DMS53 (cell line): ENCODE measurements at places on chromosomes 1 and 21.

GRCh38 chr1:53321776-53322602, 5.9 kb downstream of the LRP8 start:
- DNase-seq = no peak

- DNase-seq = peak; percentile 16
Measured at GRCh38 chr1:170027760-170028159, 46.7 kb downstream of the KIFAP3 start.

DNA sequence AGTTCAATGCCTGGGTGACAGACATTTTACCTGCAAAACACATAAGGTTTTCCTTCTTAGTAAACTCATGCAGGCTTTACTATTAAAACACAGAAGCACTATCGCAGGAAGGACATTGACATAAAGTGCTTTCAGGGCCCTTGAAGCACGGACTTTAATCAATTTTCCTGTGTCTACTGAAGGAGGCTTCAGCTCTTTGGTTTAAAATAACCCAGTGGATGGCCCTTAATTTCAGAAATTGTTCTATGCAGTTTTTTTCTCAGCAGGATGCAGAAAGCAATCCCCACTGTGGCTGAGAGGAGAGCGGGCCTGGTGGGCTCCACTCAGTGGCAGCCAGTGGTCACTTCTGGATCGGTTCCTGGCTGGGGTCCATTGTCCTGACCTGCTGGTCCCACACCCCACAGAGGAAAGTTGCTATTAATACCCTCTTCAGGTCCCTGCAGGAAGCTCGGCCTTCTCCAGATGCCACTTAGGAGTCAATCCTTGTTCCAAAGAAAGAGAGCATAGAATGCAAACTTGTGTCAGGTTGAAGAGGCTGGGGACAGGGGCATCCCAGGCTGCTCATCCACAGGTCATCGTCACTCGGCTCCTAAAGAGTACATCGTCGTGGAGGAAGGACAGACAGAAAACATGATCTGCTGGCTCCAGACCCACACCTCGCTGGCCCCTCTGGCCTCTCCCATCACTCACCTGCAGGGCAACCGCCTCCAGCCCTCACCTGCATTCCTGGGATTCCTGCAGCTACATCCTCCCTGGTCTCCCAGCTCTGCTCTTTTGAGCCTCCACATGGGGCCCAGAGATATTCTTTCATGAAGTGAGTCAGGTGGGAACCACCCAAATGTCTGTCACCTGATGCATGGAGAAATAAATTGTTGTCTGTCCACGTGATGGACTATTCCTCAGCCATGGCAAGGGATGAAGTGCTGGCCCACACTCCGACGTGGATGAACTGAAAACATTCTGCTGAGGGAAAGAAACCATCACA, 153.1 kb downstream of the PSMG1 start:
- DNase-seq = no peak

DNA sequence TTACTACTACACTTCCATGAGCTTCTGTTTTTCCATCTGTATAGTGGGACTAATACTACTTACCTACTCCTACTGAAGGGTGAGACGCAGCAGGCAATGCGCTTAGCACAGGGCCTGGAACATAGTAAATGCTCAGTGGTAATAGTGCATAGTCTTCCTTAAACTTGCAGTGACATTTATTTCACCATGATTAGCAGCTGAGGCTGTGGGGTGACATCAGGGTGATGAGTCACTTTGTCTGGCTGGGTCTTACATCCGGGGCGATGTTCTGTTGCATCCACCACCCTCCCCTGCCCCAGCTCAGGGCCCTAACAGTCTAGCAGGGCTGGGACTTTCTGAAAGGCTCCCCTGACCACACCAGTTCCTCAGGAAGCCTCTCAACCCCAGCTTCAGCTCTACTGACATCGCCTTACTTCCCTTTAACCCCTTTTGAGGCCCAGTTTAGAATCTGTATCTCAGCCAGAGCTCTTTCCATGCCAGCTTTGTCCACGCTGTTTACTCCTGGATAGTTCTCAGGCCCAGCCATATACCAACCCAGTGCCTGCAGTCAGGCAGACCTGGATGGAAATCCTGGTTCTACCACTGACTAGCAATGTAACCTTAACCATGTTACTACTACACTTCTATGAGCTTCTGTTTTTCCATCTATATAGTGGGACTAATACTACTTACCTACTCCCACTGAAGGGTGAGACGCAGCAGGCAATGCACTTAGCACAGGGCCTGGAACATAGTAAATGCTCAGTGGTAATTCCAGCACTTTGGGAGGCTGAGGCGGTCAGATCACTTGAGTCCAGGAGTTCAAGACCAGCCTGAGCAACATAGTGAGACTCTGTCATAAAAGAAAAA, 66.3 kb downstream of the CD58 start:
- DNase-seq = peak; percentile 24

DNA sequence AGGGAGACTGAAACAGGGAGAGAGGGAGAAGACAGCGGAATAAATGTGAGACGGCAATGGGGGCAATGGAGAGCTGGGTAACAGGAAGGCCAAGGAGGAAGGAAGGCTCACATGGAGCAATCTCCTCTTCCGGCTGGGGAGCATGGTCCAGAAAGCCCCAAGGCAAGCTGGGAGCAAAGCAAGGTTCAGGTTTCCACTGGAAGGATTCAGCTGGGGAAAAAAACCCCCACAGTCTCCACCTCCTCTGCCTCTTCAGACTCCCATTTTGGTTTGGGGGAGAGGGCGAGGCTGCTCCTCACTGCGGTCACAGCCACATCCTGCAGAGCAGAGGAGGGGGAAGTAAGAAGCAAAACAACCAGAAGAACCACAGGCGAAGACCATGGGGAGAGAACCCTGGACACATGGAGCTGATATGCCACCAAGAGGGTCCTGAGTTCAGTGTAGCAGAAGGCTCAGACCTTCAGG, 650 bp downstream of the TNFAIP8L2 start:
- DNase-seq = no peak

DNA sequence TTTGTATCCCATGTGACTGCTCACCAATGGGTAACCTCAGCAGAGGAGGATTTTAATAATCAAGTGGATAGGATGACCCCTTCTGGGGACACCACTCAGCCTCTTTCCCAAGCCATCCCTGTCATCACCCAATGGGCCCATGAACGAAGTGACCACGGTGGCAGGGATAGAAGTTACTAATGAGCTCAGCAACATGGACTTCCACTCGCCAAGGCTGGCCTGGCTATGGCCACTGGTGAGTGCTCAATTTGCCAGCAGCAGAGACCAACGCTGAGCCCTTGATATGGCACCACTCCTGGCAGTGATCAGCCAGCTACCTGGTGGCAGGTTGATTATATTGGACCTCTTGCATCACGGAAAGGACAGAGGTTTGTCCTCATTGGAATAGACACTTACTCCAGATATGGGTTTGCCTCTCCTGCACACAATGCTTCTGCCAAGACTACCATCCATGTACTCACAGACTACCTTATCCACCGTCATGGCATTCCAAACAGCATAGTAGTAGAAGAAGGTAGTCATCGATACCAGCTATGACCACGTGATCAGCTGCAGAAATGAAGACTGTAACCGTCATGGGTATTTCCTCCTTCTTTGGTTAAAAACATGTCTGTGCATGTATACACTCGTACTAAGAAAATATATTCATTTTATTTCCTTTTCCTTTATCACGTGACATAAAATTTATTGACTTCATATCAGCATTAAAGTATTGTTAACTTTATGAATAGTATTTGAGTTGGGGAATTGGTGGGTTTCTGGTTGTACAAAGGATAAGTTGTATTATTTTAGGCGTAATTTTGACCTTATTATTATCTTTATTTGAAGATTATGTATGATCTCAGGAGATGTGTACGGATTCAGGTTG, 562.6 kb downstream of the PTPRU start:
- no peak for DNase-seq

DNA sequence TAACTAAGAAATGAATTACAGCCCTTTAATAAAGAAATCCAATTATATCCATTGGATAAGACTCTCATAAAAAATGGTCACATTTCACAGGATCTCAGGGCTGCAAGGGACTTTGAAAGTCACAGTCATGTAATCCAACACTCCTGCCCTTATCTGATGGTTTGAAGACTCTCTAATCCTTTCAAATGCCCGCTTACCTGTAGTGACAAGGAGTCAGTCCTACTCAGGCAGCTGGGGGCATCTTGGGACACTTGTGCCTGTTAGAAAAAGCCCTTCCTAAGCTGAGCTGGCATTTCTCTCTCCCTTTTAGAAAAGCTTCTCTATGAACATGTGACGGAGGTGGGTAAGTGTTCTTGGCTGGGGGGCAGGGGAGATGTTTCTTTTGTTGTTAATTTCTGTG, 11.0 kb upstream of the ZNF691 start:
- DNase-seq = no peak
